ENCODE measurements at places on chromosomes 2 and 18. TPM values are rescaled to one million over a fixed set of nuclear protein-coding genes. Genes with fewer than 3 reads are reported as not detected.

CHRNG gene
- not detected for total RNA-seq

DNA sequence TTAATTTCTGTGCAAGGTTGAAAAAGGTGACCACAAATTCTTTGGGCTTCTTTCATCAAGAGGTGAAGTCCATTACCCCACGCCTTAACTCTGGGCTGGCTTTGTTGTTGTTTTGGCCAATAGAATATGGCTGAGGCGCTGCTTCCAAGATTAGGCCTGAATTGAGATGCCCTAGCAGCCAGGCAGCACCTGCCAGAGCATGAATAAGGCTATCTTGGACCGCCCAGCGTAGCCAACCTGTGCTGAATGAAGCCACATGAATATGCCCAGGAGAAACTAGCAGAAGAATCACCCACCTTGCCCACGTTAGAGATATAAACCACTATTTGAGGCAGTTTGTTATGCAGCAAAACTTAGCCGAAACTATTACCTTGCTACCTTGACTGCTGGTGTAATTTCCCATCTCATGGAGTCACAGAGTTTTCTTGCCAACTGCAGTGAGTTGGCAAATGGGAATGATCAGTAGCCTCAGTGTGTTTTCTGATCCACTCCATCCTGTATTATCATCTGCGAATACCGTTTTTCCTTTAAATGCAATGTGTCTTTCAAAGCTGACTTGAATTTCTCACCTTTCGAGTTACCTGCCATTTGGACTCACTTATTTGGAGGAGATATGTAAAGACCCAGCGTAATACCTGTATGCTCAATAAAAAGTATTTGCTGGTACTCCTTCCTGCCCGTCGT lies 679 bp downstream of the TSGA10 start:
- no peak for DNase-seq

TRAPPC8 gene
- total RNA-seq: 38.7 TPM

GRCh38 chr2:124810132-124810531 lies 785.0 kb downstream of the CNTNAP5 start:
- no peak for DNase-seq

DNA sequence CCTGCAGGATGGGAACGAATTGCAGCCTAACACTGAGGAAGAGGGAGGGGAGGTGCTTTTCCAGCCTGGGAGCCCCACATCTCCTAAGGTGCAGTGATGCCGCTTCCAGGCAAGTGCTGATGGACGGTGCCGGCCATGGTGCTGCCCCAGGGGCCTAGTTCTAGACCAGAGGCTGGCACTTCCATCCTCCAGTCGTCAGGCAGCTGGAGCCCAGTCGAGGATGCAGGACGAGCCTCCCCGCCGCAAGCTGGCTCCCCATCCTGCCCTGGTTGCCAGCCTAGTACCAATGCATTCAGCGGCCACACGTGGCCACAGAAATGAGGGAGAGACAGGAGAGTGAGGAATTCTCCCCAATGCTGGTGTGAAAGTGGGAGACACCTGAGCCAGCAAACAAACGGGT lies 413.5 kb downstream of the ZNF516 start:
- no peak for DNase-seq

DNA sequence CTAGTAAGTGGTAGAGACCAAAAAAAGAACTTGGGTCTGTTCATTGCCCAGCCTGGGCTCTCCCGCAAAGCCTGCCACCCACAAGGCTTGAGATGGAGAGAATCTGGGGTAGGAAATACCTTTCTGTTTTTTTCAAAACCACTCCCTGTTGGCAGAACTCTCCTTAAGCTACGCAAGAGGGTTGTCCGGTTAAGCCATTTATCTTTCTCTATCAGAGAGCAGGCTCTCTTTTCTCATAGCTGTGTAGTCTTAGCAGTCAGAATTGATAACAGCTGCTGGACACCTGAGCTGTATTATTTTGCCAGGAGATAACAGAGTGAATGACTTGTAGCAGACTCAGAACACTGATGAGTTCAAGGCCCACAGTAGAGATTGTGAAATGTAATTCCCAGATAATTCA lies 1088.1 kb downstream of the TSN start:
- no peak for DNase-seq

- DNase-seq: no peak
These were observed 44.9 kb downstream of the TWIST2 start for GRCh38 chr2:238892796-238893195.

DNA sequence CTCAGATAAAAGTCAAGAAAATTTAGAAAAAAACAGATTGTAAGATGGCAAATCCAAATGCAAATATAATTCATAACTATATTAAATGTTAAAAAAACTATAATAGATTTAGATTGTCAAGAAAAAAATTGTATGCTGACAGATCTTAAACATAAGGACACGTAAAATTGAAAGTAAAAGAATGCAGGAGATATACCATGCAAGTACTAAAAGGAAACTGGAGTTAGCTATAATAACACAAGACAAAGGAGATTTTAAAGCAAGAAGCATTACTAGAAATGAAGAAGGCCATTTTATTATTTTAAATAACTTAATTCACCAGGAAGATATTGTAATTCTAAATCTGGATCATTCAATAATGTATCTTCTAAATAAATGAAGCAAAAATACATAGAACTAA lies 48.3 kb downstream of the TTC21B start:
- no peak for DNase-seq

- no peak for DNase-seq
These were observed 57.6 kb upstream of the SERTAD2 start for GRCh38 chr2:64711252-64711800.

MAL gene
- not detected for total RNA-seq

DNA sequence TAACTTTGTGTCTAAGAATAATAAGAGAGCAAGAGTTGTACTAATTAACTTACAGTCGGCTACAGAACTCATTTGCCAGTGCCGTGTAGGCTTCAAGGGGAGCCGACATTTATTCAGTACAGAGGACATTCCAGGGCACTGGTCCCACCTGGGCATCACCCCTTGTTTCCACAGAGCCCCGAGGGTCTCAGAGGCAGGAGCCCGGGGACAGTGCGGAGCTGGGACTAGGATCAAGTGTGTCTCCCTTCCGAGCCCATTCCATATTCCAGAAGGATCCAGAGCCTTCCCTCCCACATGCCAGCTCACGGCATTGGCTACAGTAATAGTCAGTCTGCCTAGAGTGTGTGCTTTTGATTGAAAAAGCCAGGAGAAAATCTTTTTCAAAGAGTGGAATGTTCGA lies 71.5 kb upstream of the CTDP1 start:
- peak; percentile 76 for DNase-seq

- no peak for DNase-seq
These were observed 246.1 kb downstream of the EXOC6B start for GRCh38 chr2:72579591-72580180.

GRCh38 chr2:200288670-200289429 lies 17.6 kb upstream of the SPATS2L start:
- DNase-seq: no peak

UGT1A4 gene
- not detected for total RNA-seq

DNA sequence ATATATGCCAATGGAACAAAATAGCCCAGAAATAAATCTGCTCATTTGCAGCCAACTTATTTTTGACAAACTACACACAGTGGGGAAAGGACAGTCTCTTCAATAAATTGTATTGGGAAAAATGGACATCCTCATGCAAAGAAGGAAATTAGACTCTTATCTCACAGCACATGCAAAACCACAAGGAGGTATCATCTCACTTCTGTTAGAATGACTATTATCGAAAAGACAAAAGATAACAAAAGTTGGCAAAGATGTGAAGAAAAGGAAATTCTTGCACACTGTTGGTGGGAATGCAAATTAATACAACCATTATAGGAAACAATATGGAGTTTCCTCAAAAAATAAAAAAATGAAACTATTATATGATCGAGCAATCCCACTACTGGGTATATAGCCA lies 16.3 kb upstream of the WDR75 start:
- no peak for DNase-seq

CTDP1 gene
- 20.8 TPM for total RNA-seq
